ENCODE measurements at places on chromosomes 12 and 14.

GRCh38 chr12:89461190-89461589 is 63.4 kb downstream of the GALNT4 start:
- DNase-seq = no peak

DNA sequence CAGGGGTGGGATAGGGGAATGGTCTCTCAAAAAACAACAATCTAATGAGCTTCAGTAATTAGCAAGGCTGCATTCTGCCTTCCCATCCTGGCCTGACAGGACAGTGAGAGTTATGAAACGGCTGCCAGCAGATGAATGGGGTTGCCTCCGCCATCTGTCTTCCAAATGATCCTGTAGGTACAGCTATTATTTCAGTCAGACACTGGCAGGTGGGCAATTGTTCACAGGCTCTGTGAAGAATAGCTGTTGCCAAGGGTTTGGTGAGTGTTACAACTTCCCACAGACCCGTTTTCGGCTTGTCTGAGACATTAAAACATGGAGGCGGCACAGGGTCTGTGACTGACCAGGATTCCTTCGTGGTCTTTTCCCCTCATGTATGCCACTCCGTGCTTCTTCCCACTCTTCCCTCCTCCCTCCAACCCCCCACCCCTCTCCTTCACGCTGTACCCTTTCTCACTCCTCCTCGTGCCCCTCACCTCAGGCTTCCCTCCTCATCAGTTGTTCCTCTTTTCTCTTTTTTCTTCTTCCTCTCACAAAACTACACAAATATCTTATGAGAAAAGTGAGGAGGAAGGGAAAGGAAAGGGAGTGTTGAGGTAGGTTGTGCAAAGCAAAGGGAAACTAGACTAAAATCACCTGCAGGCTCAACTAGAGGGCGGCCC is 160.8 kb upstream of the GZMB start:
- DNase-seq = no peak

DNA sequence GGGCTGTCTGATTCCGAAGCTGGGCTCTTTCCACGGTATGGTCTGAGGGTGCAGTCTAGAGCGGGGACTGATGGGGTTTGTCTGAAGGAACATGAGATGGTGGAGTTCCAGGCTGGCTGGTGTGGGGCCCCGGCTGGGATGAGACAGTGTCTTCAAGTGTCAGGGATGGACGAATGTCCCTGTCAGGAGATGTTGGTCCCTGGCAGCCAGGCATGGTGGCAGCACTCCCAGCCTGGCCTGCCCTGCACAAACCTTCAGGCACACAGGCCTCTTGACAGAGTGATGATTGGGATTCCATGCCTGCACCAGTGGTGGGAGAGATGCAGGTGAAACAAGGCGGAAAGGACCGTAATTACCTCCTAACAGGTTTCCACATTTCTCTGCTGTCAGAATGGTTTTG is 221.9 kb downstream of the CACNA1C start:
- no peak for DNase-seq

- DNase-seq = no peak
Measured at GRCh38 chr14:30195941-30196340, 268.3 kb upstream of the PRKD1 start.

DNA sequence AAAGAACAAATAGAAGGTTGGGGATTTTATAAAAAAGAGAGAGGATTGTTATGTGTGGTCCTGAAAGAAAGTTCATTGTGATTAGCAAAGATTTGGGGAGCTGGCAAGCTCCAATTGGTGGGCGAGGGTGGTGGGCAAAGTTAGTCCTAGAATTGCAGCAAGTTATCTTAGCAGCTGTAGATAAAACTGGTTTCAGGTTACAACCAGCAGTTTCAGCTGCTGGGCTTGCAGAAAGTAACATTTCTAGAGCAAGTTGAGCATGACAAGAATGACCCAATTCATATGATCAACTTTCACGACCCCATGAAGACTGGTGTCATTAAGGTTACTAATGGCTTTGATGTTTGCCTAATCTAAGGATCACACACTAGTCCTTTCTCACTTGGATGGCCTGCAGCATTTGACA is 177.9 kb upstream of the NUDT4 start:
- no peak for DNase-seq

GRCh38 chr12:24072302-24072701 is 122.8 kb upstream of the SOX5 start:
- no peak for DNase-seq

- DNase-seq = no peak
Measured at GRCh38 chr14:92564344-92565039, 50.9 kb downstream of the RIN3 start.

- no peak for DNase-seq
Measured at GRCh38 chr14:64442300-64442988, 22.9 kb upstream of the AKAP5 start.

GRCh38 chr12:24537083-24537860 is 411.6 kb downstream of the BCAT1 start:
- DNase-seq = no peak

DNA sequence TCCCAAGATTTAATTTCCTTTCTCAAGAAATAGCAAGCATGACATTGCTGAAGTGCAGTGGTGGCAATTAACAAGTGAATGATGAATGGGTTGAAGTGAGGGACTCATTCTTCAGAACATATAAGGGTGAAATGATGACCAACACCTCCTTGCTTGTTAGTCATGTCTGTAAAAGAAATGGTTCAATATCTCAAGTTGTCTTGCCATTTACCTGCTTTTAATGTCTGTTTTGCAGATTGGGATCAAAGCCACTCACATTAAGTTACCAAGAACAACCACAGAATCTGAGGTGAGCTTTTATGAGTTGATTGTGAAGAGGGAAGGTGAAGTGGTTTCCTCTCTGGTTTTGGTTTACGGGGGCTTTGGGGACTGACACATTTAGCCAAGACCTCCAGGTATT is 24.1 kb downstream of the MTHFD1 start:
- DNase-seq = no peak

GRCh38 chr14:73125169-73125588 is 11.1 kb upstream of the PSEN1 start:
- no peak for DNase-seq

- DNase-seq = no peak
Measured at GRCh38 chr14:71198687-71199086, 291.4 kb downstream of the PCNX1 start.

DNA sequence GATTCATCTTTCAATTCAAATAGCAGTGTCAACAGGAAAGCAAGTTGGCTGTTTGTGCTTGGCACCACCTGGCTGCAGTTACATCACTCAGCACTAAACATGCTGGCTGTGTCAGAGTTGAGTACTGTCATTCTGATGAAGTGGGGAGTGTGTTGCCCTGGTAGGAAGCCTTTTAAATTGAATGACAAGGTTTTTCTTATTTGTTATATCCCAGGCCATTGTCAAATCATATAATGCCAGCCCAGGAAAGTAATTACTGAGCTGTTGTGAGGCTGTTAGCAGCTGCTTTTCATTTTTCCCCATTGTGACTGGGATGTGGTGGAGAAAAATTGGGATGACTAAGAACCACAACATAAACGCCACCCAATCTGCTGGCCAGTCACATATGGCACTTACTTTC is 106.5 kb upstream of the PRKD1 start:
- no peak for DNase-seq

DNA sequence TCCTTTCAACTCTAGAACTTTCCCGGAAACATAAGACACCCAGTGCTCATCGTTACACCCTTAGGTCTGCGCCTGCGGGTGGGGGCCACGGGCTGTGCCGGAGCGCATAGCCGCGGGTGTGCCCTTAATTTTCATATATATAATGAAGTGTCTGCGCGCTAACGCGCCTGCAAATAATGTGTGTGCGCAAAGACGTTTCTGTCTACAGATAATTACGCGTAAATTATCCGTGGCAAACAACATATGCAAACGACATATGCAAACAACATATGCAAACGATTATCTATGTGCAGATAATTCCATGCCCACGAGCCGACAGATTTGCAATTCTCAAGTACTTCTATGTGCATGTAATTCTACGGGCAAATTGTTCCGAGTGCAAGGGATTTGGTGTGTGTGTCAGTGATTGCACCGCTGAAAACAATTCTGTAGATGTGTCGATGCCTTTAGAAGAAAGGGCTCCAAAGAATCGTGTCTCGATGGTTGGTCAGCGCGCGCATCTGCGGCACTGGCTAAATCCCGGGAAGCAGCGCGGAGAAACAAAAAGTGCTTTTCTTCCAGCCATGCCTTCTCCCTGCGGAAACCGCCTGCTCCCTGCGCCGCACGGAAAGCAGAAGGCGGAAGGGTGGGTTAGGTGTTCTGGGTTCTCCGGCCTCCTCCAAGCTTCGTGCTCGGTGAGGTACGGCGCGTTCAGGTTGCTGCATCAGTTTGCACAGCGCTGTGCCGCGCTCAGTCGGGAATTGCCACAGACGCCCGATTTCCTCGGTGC is 34.5 kb upstream of the TBX5 start:
- no peak for DNase-seq

GRCh38 chr12:64320611-64321010 is 69.9 kb downstream of the C12orf56 start:
- DNase-seq = no peak

DNA sequence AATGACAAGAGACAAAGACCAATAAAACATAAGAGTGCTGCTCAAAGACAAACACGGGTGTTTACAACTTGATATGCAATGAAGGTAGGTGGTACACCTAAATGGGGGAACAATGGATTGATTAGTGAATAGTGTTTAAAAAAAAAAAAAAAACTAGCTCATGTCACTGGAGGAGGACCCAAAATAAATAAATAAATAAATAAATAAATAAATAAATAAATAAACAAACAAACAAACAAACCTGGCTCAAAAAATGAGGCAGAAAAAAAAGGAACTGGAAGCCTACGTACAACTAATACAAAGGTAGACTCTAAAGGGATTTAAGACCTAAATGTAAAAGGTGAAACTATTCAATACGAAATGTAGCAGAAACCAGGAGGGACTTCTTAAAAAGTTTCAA is 18.6 kb downstream of the NAP1L1 start:
- no peak for DNase-seq

DNA sequence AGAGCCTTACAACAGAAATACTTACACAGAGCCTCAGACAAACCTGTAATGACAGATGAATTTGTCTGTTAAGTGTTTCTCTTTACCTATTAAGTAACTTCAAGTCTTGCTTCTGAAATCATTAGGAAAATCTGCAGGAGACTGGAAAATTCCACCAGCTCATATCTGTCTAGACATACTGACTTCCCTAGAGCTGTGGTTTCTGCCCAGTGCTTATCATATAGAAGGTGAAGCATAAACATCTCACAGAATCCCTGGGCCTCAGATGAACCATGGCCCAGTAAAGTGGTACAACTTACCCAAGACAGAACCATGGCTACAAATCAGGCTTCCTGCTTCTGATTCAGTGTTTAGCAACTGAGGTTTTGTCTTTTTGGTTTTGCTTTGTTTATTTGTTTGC is 91.6 kb downstream of the EGLN3 start:
- no peak for DNase-seq

DNA sequence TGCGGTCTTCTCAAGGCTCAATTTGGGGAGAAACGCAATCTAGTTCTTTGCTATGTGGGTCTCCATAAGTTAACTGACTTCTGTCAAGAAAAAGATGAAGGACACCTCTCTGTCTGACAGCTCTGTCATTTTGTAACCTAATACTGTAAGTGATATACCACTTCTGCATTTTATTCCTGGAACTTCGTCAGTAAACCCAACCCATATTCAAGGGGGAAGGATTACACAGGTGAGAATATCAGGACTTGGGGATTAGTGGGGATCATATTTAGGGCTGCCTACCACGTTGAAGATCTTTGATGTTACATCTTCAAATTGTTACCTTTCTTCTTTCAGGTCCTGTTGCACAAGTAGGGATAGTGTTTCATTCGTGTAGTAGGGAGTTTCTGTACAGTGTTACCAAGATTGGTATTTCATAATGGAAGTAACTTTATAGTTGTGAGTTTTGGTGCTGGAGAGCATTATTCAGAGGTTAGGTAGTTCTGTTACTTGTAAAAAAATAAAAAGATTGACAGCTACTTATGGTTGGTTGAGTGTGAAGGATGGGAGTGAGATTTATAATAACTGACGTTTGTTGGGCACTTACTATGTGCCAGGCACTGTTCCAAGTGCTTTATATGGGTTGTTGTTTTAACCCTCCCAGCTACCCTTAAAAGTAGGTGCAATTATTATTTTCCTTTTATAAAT is 1.6 kb downstream of the TMEM260 start:
- DNase-seq = no peak

DNA sequence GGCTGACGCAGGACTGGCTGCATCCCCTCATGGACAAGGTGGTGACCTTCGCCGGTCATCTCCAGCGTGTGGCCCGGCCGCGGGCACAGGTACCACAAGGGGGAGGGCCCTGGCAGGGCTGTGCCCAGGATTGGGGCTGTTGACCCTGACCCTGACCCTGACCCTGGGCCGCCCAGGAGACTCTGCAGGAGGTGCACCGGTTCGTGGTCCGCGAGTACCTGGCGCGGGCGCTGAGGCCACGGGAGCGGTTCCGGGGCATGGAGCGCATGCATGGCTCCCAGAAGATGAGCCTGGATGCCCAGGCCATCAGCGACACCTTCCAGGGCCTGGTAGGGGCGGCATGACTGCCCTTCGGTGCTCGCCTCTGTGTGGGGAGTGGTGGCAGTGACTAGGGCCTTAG is 12.9 kb downstream of the EXOC3L4 start:
- no peak for DNase-seq

GRCh38 chr12:114450515-114451300 is 44.8 kb upstream of the TBX5 start:
- DNase-seq = no peak

Data from stimulated activated CD8-positive, alpha-beta memory T cell treated with anti-CD3 and anti-CD28 coated beads, Interleukin-2, amount 100 ng/mL, for 1 hour (primary cell).